ENCODE measurements at places on chromosomes 7 and 10. TPM values are rescaled to one million over a fixed set of nuclear protein-coding genes. Genes with fewer than 3 reads are reported as not detected.

The SLC25A40 gene
- total RNA-seq = 32.7 TPM

The ADAM12 gene
- not detected for total RNA-seq

The ZNF117 gene
- 1.7 TPM for total RNA-seq

The DKK1 gene
- not detected for total RNA-seq

The GARIN1A gene
- total RNA-seq = not detected

The AKR1C2 gene
- not detected for total RNA-seq

The GFRA1 gene
- total RNA-seq = not detected

The CREB5 gene
- total RNA-seq = 0.30 TPM

The FHIP2A gene
- total RNA-seq = 11.4 TPM

The SYCE1 gene
- 0.17 TPM for total RNA-seq

The ELAPOR2 gene
- total RNA-seq = 3.9 TPM

The EBLN1 gene
- total RNA-seq = not detected

Measured in activated naive CD4-positive, alpha-beta T cell treated with anti-CD3 and anti-CD28 coated beads for 36 hours (primary cell).